ENCODE measurements at places on chromosomes 7 and 10.

- no peak for DNase-seq
These were observed 69.4 kb downstream of the ZRANB1 start for GRCh38 chr10:125011171-125011925.

- DNase-seq, result no peak
These were observed 227.2 kb downstream of the CSTF2T start for GRCh38 chr10:51472154-51472553.

DNA sequence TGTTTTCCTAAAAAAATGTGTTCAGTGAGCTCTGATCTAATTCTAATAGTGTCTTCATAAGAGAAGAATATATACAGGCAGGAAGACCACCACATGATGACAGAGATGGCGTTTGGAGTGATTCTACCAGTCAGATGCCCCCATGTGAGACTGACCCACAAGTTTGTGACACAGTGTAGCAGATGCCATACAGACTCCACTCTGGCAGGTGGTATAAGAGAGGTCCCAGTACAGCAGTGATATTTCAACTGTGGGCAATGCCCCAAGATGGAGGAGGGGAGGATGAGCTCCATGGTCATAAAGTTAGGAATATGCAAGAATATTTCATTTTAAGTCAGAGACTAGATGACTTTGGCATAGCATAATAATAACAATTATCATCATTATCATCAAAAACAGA lies 1022.6 kb downstream of the KCNMA1 start:
- no peak for DNase-seq

DNA sequence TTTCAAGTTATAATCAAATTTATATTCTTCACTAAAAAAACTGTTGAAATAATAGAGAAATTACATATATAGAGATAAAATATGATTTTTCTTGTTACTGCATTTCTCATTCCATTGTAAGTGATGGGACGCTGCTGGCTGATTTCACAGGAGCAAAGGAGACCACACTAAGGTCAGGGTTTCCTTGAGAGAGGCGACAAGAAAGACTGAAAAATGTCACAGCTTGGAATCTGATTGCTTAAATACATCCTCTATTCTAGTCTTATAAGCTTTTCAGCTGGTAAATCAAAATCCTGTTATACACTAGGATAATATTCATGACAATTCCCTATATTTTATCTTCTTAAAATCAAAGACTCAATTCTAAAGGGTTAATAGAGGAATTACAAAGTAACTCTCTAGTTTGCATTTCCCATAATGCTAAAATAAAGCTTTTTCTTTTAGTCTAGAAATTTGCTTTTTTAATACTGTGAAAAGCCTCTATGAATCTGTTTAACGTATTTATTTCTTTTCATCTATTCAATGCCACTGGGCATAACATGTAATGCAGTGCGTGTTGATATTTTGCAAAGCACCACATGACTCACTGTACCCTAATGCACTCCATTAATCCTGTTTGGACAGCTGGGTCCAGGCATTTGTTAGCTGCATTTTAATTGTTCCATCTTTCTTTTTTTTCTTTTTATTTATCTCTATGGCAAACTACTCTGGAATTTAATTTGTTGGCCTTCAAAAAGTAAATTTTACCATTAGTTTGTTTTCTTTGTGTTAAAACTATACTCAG lies 81.7 kb downstream of the RNF32 start:
- no peak for DNase-seq

DNA sequence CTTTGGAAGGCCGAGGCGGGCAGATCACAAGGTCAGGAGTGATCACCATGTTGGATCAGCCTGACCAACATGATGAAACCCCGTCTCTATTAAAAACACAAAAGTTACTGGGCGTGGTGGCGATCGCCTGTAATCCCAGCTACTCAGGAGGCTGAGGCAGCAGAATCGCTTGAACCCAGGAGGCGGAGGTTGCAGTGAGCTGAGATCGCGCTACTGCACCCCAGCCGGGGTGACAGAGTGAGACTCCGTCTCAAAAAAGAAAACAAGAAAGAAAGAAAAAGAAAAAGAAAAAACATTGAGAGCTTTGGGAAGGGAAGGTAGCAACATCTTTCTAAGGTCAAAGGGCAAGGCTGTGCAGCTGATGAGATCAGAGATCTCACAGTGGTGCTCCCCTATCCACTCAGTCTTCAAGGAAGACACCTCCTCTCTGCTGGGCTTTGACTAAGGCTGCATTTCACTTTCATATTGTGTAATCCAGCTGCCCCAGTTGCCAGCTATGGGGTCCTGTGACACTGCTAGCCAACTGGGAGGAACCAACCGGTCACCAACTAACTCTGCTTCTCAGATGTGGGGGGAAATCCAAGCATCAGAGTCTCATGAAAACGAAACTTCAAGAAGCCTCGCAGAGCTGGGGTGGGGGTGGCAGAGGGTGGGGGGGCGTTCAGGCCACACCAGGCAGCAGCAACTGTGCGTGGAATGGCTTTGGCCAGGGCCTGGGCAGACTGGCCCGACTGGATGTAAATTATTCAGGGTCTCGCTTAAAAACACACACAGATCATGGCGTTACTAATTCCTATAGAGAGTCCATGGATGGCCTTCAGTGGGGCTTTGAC lies 1.5 kb downstream of the IL15RA start:
- no peak for DNase-seq

DNA sequence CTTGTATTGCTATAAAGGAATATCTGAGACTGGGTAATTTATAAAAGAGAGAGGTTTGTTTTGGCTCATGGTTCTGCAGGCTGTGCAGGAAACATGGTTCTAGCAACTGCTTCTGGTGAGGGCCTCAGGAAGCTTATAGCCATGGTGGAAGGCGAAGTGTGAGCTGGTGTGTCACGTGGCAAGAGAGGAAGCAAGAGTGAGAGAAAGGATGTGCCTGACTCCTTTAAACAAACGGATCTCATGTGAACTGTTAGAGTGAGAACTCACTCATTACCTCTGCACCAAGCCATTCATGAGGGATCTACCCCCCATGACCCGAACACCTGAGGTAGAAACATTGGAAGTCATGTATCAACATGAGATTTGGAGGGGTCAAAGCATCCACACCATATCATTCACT lies 7.7 kb upstream of the ITPRIP start:
- DNase-seq, result no peak
